ENCODE measurements at places on chromosomes 3 and 15.

GRCh38 chr3:195282961-195283360 is 12.0 kb upstream of the XXYLT1 start:
- DNase-seq: no peak

DNA sequence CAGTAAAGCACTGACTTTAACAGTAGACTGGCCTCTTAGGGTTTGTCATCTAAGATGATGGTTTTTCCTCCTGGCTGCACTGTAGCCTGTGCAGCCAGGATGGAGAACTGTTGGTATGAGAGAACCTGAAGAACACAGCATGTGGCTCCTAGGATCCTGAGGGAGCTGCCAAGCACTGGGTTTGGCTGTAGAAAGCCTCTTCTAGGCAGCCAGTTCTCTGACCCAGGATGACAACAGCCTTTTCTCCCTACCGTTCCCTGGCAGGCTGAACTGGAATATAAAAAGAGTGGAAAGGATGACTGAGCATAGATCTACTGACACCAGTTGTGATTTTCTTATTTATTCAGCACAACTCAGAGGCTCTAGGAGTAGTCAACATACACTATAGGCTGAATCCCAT is 34.3 kb upstream of the MANF start:
- DNase-seq: no peak

- no peak for DNase-seq
Measured at GRCh38 chr3:103906304-103906703, 1460.4 kb upstream of the ALCAM start.

- no peak for DNase-seq
Measured at GRCh38 chr3:144295613-144296012, 324.0 kb downstream of the DIPK2A start.
